ENCODE measurements at places on chromosomes 12 and 14.

DNA sequence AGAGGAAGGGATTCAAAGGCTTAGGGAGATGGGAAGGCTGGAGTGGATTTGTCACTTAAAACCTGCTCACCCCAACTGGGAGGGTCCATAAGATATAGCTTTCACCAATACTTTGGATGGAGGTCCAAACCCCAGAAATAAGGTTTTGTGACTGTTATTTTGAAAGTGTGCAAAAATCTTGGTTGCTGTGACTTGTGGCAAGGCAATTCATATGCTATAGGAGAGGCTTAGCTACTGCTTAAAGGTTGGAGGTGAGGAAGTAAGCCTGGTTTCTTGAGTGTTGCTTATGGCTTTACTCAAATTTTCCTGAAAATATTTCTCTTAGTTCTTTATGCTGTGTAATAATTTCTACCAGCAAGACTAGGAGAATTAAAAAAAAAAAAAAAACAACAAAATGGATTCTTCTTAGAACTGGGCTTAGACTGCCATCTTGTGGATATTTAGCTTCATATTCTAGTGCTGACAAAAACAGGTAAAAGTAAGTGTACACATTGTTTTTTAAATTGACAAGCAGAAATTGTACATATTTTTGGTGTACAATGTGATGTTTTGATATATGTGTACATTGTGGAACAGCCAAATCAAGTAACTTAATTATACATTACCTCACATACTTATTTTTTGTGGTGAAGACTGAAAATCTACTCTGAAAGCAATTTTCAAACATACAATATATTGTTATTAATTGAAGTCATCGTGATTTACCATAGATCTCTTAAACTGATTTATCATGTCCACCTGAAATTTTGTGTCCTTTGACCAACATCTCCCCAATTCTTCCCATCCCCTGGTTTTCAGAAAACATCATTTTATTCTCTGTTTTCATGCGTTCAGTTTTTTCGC is 23.0 kb downstream of the PDE6H start:
- DNase-seq, result peak; percentile 63

DNA sequence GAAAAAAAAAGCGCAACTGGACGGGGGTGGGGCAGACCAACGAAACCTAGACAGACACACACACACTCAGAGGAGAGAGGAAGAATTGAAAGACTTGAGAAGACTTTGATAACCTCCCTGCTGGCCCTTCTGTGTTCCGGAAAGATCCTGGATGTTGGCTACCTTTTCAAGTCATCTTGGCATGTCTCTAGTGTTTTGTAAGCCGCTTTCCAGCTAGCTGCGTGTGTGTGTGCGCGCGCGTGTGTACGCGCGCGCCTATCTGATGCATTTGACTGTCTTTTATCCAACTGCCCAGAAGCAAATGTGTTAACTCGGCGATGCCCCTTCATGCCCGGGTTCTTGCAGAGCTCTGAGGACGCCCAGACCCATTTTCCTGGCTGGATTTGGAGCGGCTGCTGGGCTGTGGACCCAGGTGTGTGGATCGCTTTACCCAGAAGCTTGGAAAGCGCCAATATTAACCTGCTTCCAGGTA is 664 bp downstream of the LRFN5 start:
- no peak for DNase-seq

- no peak for DNase-seq
Observed at GRCh38 chr12:45303945-45304344, 88.0 kb downstream of the ANO6 start.

- DNase-seq, result no peak
Observed at GRCh38 chr14:45641541-45641940, 388.5 kb upstream of the MIS18BP1 start.

DNA sequence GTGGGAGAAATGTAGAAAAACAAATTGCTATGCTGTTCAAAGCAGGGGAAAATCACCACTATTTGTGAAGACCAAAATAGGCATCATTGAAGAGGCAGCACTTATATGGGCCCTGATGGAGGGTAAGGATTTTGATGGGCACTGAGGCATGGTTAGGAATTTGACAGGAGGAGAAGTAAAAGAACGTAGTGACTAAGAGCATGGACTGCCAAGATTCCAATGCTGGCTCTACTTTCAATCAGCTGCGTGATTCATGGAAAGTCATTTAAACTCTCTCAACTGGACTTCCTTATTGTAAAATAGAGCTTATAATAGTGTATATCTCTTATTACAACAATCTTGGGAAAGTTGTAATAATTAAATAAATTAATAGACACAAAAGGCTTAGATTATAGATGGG is 267.7 kb upstream of the G2E3 start:
- no peak for DNase-seq

DNA sequence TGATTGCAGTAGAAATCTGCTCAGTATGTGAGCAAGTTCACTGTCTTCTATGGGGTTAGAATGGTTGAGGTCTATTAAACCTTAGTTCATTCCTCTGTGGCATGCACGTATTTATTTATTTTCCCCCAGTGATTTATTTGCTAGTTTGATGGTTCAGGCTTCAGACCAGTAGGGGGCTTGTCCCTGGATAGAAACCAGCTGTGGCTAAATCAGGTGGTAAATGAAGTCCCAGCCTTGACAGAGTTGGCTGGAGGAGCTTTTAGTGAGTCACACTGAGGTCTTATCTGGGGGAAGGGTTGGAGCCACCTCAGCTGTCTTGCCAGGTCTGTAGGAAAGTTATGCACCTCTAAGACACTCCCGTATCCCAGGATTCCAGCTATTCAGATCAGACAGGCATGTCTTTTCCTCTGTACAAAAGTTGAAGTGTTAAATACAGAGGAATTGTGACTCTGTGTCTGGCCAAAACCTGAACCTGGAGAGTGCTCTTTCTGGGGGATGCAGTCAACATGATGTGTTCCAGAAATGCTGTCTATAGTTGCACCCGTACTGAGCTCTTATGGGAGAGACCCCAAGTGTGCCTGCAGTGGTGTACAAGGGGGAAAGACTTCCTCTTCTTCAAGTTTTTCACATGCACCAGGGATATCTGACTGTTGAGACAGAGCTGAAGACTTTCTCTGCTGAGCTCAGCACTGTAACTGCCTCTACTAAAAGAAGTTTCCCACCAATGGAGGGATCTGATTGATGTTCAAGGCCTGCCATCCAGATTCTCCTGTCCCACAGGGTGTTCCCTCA is 1322.1 kb downstream of the TMEM121 start:
- no peak for DNase-seq

DNA sequence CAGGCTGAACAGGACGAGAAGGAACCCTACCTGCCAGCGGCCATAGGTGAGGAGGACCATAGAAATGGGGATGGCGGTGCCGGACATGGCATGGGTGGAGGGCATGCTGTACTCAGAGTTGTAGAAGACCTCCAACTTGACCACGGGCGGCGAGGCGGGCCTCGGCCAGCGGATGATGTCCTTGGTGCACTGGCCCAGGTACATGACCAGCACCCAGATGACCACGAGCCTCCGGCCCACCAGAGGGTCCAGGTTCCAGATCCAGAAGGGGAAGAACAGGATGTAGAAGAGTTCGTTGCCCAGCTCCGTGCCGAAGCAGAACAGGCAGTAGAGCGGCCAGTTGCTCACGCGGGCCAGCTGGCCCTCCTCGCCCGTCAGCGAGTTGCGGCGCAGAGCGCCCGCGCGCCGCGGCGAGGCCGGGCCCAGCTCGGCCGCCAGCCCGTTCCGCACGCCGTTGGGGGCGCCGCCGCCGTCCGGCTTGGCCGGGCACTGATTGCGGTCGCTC is 582 bp downstream of the SGPP1 start:
- no peak for DNase-seq
